Activated T-cell treated with anti-CD3 and anti-CD28 coated beads, Interleukin-2, amount 50 U/mL, for 4 hours (primary cell): ENCODE measurements at places on chromosomes 6 and 20. TPM values are rescaled to one million over a fixed set of nuclear protein-coding genes. Genes with fewer than 3 reads are reported as not detected.

AK9 gene
- total RNA-seq = 2.0 TPM

CENPQ gene
- 14.8 TPM for total RNA-seq

SYNE1 gene
- total RNA-seq = 11.1 TPM

RAB32 gene
- total RNA-seq = 0.32 TPM

ARFGEF2 gene
- 27.8 TPM for total RNA-seq

RGS19 gene
- 41.7 TPM for total RNA-seq

C20orf144 gene
- 0.11 TPM for total RNA-seq

ULBP1 gene
- 1.3 TPM for total RNA-seq

TMEM181 gene
- total RNA-seq = 11.4 TPM

SEL1L2 gene
- not detected for total RNA-seq

SYCP2L gene
- not detected for total RNA-seq

HEY2 gene
- not detected for total RNA-seq

COL11A2 gene
- total RNA-seq = 0.48 TPM

TNXB gene
- total RNA-seq = 1.9 TPM

LAMA5 gene
- 0.84 TPM for total RNA-seq

HLA-DRB1 gene
- 11.3 TPM for total RNA-seq

BTN2A1 gene
- 15.9 TPM for total RNA-seq

SRMS gene
- total RNA-seq = not detected

PXMP4 gene
- 4.4 TPM for total RNA-seq

CPXM1 gene
- 0.98 TPM for total RNA-seq

IPCEF1 gene
- total RNA-seq = 9.7 TPM

HCRTR2 gene
- total RNA-seq = not detected

TBXT gene
- total RNA-seq = not detected

ZGPAT gene
- total RNA-seq = 38.1 TPM

GGTLC1 gene
- not detected for total RNA-seq

PRSS16 gene
- total RNA-seq = 0.32 TPM

LPIN3 gene
- 0.20 TPM for total RNA-seq

GLP1R gene
- total RNA-seq = 0.16 TPM

GSTA3 gene
- not detected for total RNA-seq

WFDC5 gene
- not detected for total RNA-seq

SF3B5 gene
- total RNA-seq = 280 TPM

FAM135A gene
- total RNA-seq = 3.5 TPM

ZSCAN31 gene
- total RNA-seq = 1.5 TPM

KIAA1755 gene
- total RNA-seq = not detected

RSPH4A gene
- total RNA-seq = 0.29 TPM

ESR1 gene
- total RNA-seq = 0.68 TPM

OTOR gene
- not detected for total RNA-seq

SDC4 gene
- total RNA-seq = 138 TPM
